Dorsolateral prefrontal cortex (tissue), 122 donors: ENCODE measurements at places on chromosomes 16 and 17.

- no peak for DNase-seq
Observed at GRCh38 chr16:24717411-24717810, 12.0 kb upstream of the TNRC6A start.

GRCh38 chr17:19311421-19312215 lies 50.9 kb downstream of the B9D1 start:
- no peak for DNase-seq

GRCh38 chr16:5979905-5980550 lies 882.4 kb upstream of the EEF2KMT start:
- DNase-seq: no peak

- no peak for DNase-seq
Observed at GRCh38 chr17:68861602-68862001, 93.6 kb downstream of the ABCA8 start.

GRCh38 chr17:65023791-65024190 lies 32.7 kb downstream of the GNA13 start:
- DNase-seq: no peak

GRCh38 chr16:70682239-70683145 lies 3.4 kb downstream of the MTSS2 start:
- DNase-seq: no peak

DNA sequence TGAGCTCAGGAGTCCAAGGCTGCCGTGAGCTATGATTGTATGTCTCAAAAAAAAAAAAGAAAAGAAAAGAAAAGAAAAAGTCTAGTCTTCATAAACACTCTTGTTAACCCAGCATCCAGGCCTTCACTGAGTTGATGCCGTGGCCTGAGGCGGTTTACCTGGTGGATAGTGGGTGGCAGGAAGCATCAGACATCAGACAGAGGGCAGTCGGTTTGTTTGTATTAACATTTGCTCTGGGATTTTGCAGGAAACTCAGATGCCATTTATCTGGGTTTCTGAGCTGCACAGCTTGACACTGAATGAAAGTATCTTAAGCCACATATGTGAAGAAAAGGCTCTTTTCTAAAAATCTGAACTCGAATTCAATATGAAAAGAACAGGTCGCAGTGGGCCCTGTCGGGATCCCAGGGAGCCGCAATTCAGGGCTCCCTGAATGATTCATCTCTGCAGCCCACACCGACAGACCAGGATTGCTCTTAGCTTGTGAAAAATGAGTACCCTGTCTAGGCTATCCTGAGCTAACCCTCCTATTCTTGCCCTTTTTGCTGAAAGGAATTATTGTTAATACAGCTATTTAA lies 1.1 kb upstream of the DBNDD1 start:
- no peak for DNase-seq
